ENCODE measurements at places on chromosomes 3 and 15. TPM values are rescaled to one million over a fixed set of nuclear protein-coding genes. Genes with fewer than 3 reads are reported as not detected.

GRCh38 chr3:168608926-168609325 is 513.2 kb upstream of the GOLIM4 start:
- no peak for DNase-seq

The TTLL13 gene
- not detected for total RNA-seq

DNA sequence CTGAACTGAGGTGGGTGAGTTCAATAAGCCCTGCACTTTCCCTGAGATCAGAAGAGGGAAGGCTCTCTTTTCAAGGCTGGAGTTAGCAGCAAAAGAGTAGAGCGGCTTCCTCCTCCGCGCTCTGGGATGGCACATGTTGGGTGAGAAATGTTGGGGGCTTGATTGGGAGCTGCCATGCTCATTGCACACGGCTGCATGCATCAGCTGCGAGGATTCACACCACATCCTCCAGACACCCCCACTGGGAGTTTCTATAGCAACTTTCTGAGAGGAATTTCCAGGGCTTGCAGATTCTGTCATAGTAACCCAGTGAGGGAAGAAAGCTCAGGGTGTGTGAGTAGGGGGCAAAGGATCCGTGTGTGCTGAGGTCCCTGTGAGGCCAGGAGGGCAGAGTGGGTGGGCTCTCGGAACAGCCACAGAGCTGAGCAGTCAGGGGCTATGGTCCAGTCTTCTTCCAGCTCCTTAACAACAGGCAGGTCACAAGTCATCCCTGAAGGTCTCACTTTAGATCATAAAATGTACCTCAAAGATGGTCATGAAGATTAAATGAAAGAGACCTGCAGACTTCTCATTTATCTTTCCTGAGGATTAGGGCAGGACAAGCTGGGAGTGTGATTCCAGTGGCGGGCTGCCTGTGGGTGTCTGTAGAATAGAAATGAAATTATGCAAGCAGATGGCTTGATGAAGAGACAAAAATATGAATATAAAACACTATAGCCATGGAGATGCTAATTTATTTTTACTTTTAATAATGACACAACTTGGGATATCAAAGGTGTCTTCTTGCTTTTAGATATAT is 75.7 kb upstream of the CHRNA7 start:
- DNase-seq: no peak

GRCh38 chr3:124078953-124079911 is 87.3 kb upstream of the ROPN1 start:
- peak; percentile 14 for DNase-seq

DNA sequence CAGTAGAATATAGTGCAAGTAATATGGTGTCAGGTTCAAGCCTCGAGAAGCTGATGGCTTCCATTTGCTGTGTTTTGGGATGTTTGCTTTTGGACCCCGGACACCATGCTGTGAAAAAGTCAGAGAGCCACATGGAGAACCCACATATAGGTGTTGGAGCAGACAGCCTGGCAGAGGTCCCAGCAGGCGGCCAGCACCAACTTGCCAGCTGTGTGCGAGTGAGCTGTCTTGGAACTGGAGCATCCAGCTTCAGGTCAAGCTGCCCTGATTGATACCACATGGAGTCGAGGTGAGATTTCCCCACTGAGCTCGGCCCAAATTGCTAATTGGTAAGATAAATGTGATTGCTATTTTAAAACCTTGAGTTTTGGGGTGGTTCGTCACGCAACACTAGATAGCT is 185.7 kb upstream of the TBL1XR1 start:
- DNase-seq: no peak

The REC114 gene
- total RNA-seq: not detected

The PLCH1 gene
- not detected for total RNA-seq

DNA sequence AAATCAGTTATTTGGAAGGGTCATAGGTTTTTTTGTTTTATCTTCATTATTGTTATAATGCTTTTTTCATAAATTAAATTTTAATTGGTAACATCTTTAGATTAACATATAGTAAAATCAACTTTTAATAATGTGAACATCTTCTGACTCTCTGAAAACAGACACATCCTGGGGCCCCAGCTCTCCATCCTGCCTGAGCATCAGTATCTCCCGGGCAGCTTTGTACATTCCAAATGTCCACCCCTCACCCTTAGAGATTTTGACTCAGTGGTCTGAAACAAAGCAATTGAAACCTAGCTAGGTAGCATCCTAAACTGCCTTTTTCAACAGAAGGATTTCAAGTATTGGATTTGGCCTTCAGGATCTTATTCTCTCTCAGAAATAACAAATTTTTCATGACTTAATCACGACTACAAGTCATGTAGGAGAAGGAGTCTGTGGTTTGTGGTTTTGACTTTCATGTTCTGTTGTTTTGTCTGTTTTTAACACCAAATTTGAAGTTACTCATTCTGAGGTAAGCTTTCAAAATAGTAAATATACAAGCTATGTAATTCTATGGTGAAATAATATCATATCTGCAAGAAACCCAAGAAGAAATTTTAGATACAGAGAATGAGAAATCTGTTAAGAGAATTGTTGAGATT is 147.3 kb upstream of the UBE2E2 start:
- no peak for DNase-seq

DNA sequence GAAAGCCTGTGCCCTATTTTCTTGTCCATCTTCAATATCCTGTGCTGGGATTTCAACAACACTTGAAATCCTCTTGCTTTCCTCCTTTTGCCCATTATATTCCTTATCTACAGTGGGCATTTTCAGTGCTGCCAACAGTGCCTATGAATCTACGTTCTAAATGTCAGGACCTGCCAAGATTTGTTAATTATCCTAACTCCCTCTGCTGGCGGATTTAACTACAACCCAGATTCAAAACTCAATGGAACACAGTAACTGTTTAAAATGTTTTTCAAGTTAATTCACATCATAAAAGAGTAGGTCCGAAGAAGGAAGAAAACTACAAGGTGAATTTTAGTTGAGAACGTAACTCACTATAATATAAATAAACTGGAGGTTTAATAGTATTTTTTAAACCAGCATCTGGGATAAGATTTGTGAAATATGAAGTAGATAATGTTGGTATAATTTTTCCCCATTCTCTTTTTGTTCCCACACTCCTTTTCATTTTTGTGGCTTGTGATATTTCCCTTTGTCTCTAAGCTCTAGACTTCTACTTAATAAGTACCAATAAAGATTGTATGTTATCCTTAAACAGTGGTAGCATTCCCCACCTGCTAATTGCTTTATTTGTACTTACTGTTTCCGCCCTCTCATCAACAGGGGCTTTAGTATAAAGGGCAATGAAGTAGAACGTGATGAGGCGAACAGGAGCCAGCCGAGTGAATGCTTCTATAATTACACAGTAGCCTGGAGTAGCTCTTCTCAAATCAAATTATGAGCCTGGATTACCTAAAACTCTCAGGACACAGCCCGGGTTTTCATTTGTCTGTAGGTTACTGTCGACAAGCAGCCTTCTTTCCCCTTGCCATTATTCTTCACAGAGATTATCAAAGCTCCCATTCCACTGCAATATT is 302.5 kb upstream of the ATP11B start:
- DNase-seq: peak; percentile 4

GRCh38 chr3:57654267-57654666 is 38.6 kb downstream of the DENND6A start:
- DNase-seq: no peak

The ZCWPW2 gene
- 0.18 TPM for total RNA-seq

- DNase-seq: no peak
Measured at GRCh38 chr3:179227349-179227748, 23.6 kb downstream of the KCNMB3 start.

The GRM7 gene
- not detected for total RNA-seq

DNA sequence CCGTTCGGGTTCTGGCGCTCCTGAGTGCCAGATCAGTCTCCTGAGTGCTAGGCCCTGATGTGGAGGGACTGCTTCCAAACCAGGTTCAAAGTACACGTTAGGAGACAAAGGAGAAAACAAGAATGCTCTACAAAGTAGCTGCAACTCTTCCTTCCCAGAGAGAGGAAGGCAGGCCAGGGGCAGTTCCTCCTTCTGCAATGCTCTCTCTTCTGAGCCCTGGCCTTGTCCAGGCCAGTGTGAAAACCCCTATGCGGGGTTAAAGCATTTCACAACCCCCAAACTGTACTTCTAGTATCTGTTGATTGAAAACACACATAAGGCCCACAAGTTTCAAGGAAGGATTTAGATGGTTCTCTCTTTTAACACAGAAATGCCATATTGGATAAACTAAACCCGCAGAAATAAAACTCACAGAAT is 9.7 kb upstream of the CALML4 start:
- no peak for DNase-seq

The ADGRG7 gene
- not detected for total RNA-seq

DNA sequence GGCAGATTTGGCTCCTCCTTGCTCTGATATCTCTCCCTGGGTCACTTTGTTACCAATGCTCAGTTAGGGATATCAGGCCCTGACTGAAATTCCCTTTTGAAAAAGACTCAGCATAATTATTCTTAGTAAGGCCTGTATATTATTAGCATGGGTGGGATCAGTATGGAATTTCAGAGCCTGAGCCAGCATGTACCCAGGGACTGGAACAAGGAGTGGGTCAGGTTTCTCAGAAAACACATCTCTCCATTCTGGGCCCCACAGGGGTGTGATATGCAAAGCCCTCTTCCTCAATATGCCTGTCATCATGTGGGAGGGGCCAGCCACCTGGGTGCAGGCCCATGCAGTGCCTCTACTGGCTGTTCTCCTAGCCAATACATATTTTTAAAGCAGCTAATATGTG is 423.2 kb downstream of the EPHB1 start:
- DNase-seq: no peak

DNA sequence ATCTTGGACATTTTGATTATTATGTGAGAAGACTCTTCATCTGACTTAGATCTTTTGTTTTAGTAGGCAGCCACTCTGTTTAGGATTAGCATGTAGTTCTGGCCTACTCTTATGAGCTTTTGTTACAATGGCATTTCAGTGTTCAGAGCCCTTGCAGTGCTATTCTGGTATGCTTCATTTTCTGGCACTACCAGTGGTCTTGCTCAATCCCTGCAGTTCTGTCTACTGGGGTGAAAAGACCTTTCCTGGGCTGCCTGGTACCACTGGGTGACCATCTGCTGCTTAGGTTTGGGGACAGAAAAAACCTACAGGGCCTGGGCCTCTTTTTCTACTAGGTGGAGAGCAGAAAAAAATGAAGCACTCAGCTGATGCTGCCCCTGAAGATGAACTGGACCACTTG is 42.5 kb downstream of the IL16 start:
- DNase-seq: no peak

The GOLGA8O gene
- not detected for total RNA-seq

- DNase-seq: no peak
Measured at GRCh38 chr3:10721101-10721500, 94.9 kb upstream of the SLC6A11 start.

The GAP43 gene
- 0.18 TPM for total RNA-seq

GRCh38 chr3:10774129-10774670 is 41.8 kb upstream of the SLC6A11 start:
- no peak for DNase-seq

DNA sequence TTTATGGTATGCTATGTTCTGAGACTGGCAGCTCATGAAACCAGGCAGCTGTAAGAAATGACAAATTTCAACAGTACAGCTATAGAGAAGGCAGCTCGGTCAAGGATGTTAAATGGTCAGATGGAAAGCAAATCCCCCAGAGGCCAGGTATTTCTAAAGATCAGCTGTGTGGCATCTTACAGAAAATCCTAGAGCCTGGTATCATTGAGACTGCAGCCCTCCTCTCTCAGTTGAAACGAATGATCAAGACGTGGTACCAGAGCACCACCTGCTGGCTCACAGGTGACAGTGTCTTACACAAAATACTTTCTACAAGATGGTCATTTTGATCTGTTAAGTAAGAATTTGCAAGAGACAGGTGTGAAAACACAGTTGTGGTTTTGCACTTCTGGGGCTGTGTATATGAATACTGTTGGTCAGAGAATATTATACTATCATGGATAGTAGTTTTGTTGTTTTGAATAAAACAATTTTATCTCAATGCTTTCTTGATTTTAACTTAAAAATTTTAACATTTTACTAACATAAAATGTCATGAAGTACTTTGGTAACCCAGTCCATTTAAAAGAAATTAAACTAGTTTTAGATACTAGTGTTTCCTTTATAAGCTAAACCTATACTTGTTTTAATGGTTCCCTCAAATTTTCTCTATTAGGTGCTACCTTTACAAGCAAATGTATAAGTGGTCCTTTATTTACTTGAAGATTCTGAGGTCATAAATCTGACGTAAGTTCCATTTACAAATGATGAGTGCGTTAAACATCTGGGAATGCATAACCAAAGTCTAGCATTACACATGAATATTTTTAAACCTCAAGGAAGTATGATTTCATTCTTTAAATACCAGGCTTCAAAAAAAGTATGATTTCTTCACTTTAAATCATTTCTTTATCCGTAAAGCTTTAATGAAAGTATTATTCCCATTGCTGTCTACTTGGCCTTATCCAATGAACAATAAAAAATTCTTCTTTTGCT is 121.8 kb downstream of the PDZRN3 start:
- peak; percentile 31 for DNase-seq

GRCh38 chr15:75646944-75647364 is 758 bp upstream of the SNX33 start:
- no peak for DNase-seq

DNA sequence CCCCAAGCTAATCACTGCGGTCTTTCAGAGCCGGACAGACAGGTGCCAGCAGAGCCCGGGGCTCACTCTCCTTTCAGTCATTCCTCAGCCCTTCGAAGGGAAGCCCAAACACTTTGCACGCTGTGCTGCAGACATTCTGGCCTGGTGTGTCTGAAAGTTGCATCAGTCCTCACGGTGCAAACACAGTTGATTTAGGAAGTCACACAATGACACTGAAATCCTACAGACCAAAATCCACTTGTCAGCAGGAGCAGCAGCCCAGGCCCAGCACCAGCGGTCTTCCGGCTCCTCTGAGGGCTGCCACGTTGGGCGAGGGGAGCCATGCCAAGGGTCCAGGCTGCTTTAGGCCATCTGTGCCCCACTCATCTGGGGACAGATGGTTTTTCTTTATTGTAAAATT is 61.6 kb downstream of the RGMA start:
- no peak for DNase-seq

The C3orf22 gene
- not detected for total RNA-seq

DNA sequence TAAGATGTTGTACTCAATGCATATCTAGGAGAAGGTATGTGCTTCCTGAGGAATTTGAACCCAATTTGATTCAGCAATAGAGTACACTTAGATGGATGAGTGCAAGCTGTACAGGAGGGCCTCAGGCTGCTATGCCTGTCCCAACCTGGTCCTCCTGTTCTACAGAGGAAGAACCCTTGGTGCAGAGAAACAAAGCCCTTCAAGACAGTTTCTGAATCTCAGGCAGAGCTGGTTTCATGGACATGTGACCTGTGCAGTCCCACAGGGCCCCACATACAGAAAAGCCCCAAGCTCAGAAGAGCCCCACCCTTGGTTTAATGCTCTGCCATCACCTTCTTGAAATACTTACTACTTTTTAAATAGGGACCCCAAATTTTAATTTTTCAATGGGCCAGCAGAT is 15.3 kb downstream of the FOXP1 start:
- DNase-seq: no peak

The ISL2 gene
- 0.19 TPM for total RNA-seq

GRCh38 chr3:193906849-193907410 is 229.0 kb upstream of the HES1 start:
- DNase-seq: no peak
